ENCODE measurements at places on chromosomes 7 and 10. TPM values are rescaled to one million over a fixed set of nuclear protein-coding genes. Genes with fewer than 3 reads are reported as not detected.
A peak's percentile ranks its signal among the peaks of the same experiment; 100 is the strongest.

The ADCYAP1R1 gene
- total RNA-seq: 55.0 TPM

The VAX1 gene
- total RNA-seq: 0.05 TPM

DNA sequence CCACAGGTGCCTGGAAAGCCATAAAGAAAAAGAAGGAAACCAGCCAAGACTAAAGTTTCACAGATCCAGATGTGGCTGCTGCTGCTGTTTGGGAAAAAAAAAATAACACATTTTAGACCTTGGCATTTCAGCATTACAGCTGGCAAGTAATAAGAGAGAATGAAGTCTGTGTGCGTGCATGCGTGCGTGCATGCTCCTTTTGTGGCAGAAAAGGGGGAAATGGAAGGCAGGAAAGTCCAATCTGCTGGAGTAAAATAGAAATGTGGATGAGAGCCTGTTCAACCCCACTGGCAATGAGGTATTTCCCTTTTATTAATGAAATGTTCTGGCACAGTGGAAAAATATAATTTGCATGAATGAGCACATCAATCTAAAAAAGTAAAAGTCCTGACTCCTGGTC lies 137.0 kb upstream of the SEMA3A start:
- no peak for ATAC-seq

DNA sequence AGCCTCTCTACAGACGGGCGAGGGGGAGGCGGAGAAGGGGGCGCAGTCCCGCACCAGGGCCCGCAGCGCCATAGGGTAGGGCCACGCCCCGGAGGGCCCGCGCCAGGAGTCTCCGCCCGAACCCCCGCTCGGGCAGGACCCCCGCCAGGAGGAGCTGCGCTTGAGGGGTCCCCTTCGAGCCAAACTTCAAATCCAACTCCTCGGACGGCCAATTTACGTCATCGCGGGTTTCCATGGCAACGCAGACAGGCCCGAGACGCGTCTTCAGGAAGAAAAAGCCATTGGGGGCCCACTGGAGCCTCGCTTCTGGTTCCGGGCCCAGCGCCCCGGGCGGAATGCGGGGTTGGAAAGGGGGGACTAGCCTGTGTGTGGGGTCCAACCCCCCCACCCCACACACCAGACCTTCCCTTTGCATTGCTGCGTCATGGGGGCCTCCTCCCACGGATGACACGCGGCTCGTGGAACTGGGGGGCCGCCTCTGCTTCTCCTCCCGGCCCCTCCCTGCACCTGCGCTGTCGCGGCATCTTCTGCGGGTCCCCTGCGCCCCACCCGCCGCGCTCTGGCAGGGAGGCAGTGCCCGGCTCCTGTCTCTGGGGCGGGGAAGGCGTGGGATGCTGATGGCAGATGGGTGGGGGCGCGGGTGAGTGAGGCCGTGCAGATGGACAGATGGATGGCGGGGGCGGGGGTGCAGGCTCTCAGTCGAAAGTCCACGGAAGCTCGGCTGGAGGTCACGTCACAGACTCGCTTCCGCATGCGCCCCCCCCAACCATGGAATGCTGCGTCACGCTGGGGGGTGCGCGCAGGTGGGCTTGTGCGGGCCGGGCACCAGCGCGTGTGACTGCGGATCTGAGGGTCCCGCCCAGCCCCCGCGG lies 1.2 kb downstream of the CALY start:
- ATAC-seq: peak; percentile 53

- peak; percentile 99 for ATAC-seq
Observed at GRCh38 chr10:109411917-109412316, 511.4 kb downstream of the XPNPEP1 start.

- ATAC-seq: no peak
Observed at GRCh38 chr10:374354-374753, 239.1 kb downstream of the ZMYND11 start.
